ENCODE measurements at places on chromosomes 2 and 18. TPM values are rescaled to one million over a fixed set of nuclear protein-coding genes. Genes with fewer than 3 reads are reported as not detected.

DNA sequence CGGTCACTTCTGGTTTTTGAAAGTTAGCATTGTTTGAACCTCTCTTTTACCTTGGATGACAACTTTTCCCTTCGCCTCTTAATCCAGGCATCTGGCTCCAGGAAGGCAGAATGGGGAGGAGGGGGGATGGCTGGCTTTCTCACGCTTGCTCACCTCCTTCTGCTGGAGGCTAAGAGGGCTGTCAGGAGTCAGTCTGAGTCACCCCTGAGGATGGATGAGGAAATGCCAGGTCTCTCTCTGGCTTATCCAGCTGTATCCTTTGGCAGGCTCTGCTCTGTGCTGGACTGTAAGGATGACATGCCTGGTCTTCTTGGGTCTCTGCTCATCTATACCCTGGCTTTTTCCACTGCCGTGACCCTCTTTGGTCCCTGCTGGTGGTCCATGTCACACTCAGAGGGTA lies 142.9 kb upstream of the GYPC start:
- no peak for DNase-seq

SERPINB13 gene
- total RNA-seq = not detected

GRCh38 chr18:73896685-73897084 lies 250.9 kb downstream of the FBXO15 start:
- no peak for DNase-seq

- DNase-seq = no peak
Observed at GRCh38 chr2:99597616-99598015, 107.8 kb upstream of the REV1 start.

DNA sequence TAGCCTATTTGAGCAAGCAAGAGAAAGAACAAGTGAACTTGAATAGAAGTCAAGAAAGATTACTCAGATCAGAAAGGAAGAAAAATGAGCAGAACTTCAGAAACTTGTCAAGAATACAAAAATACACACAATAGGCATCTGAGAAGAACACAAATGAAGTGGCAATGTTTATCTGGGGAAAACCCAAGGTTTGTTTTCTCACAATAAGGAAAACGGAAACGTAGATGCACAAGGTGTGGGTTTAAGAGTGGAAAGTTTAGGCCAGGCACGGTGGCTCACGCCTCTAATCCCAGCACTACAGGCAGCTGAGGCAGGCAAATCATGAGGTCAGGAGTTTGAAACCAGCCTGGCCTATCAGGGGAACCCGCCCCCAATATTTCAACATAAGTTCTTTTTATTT lies 159.5 kb upstream of the GYPC start:
- DNase-seq = no peak

SNORC gene
- 3.8 TPM for total RNA-seq

CKAP2L gene
- total RNA-seq = 1.7 TPM

CRYBA2 gene
- total RNA-seq = not detected

GRCh38 chr2:11962707-11963328 lies 216.4 kb downstream of the LPIN1 start:
- no peak for DNase-seq

GRCh38 chr2:59047373-59047995 lies 806.4 kb upstream of the FANCL start:
- DNase-seq = no peak

DNA sequence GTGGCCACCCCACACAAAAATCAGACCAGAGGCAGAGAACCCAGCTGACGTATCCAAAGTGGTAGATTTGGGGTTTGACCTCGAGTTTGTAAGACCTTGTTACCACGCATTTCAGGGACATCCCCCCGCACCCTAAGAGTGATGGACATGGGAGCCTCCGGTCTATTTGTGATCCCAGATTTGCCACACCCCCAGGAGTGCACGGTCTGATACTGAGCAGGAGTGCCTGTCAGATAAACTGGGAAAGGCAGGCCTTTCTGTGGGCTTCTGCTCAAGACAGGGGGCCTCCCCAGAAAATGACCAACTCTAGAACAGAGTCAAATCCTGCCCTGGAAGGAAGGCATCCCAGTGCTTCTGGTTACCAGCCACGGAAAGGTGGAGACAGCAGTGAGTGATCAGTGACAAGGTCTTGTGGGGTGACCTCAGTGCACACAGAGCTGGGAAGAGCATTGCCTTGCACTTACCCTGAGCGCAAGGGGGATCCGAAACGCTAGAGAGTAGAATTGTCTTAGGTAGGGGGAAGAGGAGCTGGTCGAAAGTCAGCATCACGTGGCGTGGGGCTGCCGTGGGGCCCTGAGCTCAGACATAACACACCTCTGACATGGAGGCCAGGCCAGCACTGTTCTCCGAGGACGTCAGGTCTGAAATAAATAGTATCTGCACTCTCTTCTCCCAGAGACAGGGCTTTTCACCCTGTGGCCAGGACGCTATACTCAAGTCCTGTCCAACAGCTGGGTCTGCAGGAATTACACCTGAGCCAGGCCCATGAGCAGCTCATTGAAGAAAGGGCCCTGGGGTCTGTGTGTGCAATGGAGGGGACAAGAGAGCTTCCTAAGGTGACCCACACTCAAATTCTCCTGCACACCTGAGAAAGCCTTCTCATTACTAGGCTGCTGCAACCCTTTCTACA lies 242.4 kb upstream of the SALL3 start:
- DNase-seq = no peak

GRCh38 chr2:231034291-231034882 lies 2.9 kb upstream of the C2orf72 start:
- no peak for DNase-seq

DNA sequence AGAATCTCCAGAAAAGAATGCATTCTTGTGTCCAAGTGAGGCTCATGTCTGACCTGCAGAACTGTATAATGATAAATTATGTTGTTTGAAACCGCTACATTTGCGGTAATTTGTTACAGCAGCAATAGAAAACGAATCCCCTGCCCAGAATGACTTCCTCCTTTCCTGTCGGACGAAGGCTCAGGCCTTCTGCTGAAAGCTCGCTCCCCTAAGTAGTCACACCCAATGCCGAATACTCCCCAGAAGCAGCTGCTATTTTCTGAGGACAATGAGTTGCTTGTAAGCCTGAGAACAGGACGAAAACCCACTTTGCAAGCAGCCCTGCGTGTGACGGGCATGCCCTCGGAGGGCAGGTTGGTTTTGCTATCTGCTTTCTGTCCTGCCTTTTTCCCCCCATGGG lies 27.7 kb upstream of the PTPN4 start:
- no peak for DNase-seq

ANKRD30BL gene
- total RNA-seq = 0.14 TPM

DNA sequence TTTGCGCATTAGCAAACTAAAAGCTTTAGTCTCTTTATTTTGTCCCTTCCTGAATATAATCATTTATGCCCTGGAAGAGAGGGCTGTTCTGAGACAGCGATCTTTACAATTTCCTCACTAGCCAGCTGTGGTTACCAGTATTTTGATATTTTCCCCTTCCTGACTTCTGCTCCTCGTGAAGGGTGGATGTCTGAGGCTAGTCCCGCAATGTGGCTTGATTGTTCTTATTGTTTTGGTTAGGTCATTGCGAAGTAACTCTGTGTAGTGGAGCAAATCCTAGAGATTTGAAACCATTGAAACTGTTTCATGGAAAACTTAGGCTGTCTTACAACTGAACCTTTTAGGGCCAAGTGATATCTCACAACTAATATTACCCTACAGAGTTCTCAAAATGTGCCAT lies 2.4 kb downstream of the MRPL33 start:
- no peak for DNase-seq

Measured in cardiac muscle cell (in vitro differentiated cells and primary cell).